Lung (tissue), 17 donors: ENCODE measurements at places on chromosomes 2 and 18.

DNA sequence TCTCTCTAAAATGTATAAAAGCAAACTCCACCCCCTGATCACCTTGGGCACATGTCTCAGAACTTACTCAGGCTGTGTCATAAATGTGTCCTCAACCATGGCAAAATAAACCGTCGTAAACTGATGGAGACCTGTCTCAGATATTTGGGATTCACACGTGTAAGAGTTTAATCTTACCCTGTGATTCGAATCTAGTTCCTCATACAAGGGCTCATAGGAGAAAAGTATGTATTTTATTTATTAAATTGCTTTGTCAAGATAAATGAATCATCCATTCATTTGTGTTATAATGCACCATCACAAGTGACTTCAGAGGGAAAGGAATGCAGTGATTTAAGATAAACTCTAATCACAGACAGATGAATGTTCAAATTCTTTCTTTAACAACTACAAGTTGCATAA, 712.5 kb upstream of the LRATD1 start:
- H3K4me1 ChIP-seq: peaks cover 2% of the 10 kb centered on the region
- H3K27ac ChIP-seq: no peak overlapping the region
- no peak overlapping the region for H3K4me3 ChIP-seq
- H3K27me3 ChIP-seq: no peaks in the 10 kb centered on the region
- no peak for DNase-seq

DNA sequence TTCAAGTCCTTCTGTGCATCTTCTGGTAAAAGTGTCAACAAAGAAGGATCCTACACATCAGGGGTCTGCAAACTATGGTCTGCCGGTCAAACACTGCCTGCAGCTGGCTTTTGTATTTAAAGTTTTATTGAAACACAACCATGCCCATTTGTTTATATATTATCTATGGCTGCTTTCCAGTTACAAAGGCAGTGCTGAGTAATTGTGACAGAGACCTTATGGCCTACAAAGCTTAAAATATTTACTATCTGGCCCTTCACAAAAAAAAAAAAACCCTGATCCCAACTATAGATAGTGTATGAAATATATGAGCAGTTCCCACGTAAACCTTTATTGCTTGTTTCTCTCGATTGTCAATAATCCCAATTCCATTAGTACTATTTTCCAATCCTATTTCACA, 101.4 kb downstream of the RBMS1 start:
- H3K27me3 ChIP-seq: no peaks in the 10 kb centered on the region
- H3K27ac ChIP-seq: no peak overlapping the region
- H3K36me3 ChIP-seq: no peaks in the 10 kb centered on the region
- DNase-seq: no peak
- H3K4me1 ChIP-seq: peaks cover 17% of the 10 kb centered on the region

DNA sequence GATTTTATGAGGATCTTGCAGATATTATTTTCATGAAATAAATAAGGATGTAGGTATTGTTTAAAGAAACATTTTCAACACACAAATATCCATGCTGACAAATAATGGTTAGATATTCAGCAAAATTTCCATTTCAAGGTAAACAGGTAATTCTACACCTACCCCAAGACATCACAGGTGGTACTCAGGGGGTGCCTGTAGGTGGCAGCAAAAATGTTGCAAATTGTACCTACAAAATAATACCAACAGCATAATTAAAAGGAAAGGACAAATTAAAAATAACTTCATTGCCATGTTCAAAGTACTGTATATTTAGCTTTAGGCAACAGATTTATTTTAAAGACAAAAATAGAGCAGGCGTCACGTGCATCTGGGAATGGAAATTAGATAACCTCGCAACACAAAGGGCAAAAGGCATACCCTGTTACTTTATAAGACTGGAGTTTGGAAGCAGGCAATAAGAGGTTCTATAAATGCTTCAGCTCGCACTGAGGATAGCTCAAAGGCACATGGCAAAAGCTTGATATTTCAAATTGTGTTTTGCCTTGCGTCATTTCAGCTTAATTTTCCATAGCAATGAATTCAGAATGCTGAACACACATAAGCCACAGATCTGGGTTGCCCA, 630.5 kb downstream of the TDRD15 start:
- no peak for DNase-seq
- H3K4me3 ChIP-seq: no peak overlapping the region
- no peak overlapping the region for H3K27ac ChIP-seq

DNA sequence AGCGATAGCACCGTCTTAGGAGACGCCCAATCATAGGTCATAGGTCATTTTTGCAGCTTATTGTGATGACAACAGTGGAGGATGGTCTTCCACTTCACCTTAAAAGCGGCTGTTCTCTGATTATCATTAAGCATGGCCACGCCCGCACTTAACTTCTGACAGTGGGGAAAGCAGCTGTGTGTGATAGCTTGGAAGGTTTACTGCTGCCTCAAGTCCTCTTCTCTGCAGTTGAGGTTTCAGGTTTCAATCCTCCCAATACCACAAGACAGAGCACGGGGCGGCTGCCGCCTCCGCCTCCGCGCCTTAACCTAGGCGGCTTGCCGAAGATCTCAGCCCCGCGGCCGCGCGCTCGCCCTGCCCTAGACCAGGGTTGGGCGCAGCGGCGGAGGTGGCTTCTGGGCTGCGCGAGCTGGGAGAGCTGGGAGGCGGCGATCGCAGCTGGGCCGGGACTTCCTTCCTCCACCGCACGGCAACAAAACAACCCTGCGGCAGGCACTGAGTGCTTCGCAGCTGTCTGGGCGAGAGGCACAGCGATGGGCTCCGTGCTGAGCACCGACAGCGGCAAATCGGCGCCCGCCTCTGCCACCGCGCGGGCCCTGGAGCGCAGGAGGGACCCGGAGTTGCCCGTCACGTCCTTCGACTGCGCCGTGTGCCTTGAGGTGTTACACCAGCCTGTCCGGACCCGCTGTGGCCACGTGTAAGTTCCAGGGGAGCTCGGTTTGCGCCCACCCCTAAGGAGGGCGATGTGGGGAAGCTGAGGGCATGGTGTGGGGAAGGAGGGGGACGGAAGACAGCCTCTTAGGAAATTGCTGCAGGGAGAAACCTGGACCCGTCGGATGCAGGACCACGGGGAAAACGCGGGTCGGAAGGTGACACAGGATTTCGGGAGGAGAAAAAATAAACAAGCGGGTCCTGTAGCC, at the start of gene RNF125:
Gene RNF125, plus strand, starts transcription at position 495 of the 920 bp plus-strand sequence. Its CDS starts 39 bp downstream, at position 534.
- DNase-seq: peak; percentile 76
- H3K27ac ChIP-seq: peak within 1 kb of the TSS; percentile 97
- H3K4me1 ChIP-seq: no peaks in the 10 kb centered on the region
- no peaks in the 10 kb centered on the region for H3K36me3 ChIP-seq
- H3K27me3 ChIP-seq: peaks cover 20% of the 10 kb centered on the region
- H3K4me3 ChIP-seq: peak within 1 kb of the TSS; percentile 93

DNA sequence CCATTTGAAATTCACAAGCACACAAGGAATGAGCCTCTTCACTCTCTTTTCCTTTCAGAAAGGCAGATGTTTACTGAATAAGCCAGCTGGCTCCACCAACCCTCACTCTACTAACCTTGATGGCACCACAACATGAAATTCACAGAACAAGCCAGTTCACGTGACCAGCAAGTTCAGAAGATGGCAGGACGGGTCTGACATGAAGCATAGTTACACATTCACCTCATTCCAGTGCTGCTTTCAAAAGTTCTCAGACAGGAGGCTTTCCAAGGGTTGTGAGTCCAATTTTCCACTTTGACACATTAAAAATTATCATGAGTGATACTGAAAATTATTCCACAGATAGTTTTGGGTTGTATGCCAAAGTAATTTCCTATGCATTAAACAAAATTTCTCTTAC, 74.2 kb upstream of the MBOAT2 start:
- DNase-seq: no peak
- H3K36me3 ChIP-seq: no peaks in the 10 kb centered on the region
- no peak overlapping the region for H3K27ac ChIP-seq
- H3K27me3 ChIP-seq: no peaks in the 10 kb centered on the region
- peaks cover 2% of the 10 kb centered on the region for H3K4me1 ChIP-seq
